ENCODE measurements at places on chromosomes 2 and 18.

- DNase-seq, result no peak
These were observed 21.4 kb downstream of the ZNF24 start for GRCh38 chr18:35322486-35323458.

DNA sequence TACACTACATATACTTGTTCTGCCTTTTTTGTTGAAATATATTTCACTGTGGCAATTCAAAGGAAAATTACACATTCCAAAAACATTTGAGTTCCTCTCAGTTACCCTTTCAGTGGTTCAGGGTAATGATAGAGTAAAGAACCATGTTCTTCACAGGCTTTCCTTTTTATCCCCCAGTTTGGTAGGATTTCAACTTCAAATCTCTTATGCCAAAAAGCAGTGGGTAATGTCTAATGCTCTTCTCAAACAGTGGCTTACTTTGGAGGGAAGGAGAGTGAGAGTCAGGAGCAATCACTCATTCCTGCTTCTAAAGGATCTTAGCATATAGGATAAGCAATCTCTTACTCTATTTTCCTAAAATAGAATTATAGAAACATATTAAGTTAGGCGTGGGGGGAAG lies 290.6 kb downstream of the ZEB2 start:
- no peak for DNase-seq

DNA sequence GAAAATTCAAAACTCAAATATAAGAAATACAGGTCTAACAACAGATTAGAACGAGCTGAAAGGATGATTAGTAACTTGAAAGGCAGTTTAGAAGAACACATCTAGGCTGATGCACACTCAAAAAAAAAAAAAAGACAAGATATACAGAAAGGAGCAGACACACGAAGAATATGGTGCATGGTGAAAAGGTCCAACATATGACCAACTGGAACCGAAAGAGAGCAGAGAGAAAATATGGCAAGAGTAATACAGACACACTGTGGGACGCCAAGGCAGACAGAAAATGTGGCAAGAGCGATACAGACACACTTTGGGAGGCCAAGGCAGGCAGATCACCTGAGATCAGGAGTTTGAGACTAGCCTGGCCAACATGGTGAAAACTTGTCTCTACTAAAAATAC lies 39.8 kb downstream of the NDUFA10 start:
- no peak for DNase-seq

DNA sequence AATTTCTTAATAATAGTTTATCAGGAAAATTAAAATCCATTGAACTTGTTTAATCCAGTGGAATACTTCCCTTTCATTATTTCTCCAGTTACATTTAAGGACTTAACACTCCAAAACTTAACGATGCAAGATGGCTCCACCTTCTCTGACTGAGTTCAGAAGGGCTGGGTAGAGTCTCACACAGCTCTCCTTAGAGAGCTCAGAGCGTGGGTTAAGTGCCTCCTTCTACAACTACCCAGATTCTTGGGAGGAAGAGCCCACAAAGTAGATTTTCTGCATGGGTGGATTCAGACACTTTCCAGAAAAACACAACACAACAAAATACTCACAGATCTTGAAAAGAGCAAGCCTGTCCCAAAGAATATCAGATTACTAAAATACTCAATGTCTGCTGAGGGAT lies 130.6 kb downstream of the THADA start:
- no peak for DNase-seq

- DNase-seq, result no peak
These were observed 53.0 kb upstream of the ID2 start for GRCh38 chr2:8628866-8629209.

GRCh38 chr2:62334440-62335058 lies 138.6 kb downstream of the B3GNT2 start:
- no peak for DNase-seq

DNA sequence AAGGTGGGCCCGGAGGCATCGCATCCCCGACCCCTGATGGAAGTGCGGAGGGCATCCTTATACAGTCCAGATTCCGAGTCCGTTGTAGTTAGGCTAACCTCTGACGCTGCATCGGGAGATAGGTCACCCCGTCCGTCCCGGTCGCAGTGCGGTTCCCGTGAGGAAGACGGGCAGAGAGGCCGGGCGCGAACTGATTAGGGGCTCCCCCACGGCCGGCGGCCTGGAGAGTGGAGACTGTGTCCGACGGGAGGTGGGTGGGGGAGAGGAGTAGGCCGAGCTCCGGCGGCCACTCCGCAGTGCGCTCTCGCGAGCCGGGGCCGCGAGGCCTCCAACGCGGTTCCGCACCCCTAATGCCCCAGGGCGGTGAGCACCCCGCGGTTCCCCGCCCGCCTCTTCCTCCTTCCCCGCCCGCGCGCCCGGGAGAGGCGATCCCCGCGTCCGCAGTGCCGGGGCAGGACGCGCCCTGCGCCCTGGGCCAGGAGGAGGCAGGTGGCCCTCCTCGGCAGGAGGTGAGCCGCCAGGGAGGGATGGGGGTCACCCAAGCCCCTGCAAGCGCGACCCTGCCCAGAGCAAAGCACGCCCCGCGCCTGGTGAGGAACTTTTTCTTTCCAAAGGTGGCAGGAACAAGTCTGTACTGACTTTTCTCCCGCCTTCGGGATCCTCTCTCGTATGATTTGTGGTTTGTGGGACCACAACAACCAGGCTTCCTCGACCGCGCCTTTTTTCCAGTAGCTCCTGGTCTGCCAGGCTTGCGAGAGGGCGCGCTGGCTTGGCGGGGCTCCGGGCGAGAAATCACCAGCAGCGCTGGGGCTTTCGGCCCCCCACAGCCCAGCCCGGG lies 1.4 kb upstream of the SP5 start:
- DNase-seq, result no peak

DNA sequence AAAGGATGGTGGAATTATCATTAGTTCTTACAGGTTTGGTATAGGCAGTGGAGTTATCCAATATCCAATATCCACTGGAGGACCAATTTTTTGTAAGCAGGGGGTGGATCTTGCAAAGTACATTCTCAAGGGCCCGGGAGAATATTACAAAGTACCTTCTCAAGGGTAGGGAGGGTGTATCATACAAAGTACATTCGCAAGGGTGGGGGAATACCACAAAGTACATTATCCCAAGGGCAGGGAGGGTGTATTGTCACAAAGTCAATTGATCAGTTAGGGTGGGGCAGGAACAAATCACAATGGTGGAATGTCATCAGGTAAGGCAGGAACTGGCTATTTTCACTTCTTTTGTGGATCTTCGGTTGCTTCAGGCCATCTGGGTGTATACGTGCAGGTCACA lies 55.3 kb upstream of the TMEM87B start:
- DNase-seq, result no peak

- DNase-seq, result no peak
These were observed 278.4 kb upstream of the FIGN start for GRCh38 chr2:164014068-164014731.
